Thoracic aorta (tissue), 2 donors: ENCODE measurements at places on chromosomes 5 and 9.

GRCh38 chr5:109656829-109657228, 32.9 kb upstream of the MAN2A1 start:
- DNase-seq: peak; percentile 51

DNA sequence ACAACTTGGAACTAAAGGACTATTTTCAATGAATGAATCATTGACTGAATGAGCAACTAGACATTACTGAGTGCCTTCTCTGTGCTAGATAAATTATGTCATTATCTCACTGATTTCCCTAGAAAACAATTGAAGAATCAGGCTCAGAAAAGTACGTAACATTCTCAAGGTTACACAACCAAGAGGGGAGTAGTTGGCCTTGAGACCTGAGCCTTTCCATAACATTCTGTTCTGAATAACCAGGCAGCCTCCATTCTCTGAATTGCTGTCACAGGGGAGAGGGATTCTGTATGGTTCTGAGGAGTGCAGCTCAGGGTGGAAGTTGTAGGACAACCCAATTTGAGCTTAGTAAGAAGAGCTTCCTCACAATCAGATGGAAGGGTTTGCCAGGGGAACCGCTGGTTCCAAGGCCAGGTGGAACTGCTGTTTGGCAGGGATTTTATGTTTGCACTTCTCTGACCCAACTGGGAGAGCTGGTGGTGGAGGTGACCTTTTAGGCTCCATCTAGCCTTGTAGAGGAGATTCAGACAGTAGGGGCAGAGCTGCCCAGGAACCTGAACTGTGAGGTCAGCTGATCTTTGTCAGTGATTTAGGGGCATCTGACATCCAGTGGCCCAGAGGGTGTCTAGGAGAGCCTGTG, 16.3 kb downstream of the POLR1E start:
- no peak for DNase-seq

DNA sequence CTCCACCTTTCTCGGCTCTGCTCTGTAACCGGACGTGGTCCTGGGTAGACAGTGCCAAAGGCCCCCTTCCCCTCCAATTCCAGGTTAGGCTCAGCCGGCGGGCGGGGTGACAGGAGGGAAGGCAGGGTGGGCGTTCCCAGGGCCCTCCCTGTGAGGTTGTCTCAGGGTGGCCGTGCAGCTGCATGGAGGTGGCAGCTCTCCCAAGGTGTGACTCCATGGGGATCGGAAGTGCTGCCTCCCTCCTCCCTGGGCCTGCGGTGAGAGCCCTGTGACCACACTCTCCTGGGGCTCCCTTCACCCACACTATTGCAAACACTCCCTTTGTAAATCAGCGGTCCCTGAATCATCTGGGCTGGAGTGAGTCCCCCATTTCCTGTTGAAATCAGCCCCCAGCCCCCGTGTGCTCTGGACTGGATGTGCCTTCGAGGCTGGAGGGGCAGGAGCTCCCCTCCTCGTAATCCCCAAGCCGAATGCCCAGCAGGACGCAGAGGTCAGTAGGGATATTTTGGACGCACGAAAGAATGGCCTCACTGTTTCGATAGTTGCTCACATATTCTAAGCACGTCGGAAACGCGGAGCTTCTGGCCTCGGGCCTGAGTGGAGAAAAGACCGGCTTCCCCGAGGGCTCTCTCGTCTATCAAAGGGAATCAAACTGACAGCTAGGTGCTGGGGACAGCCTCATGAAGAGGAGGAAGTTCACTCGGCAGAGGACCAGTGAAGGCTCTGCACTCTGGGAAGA, 107.6 kb upstream of the COL5A1 start:
- DNase-seq: no peak

- no peak for DNase-seq
Observed at GRCh38 chr5:106843812-106844416, 826.8 kb downstream of the EFNA5 start.

GRCh38 chr5:113678924-113679575, 165.6 kb downstream of the YTHDC2 start:
- no peak for DNase-seq

DNA sequence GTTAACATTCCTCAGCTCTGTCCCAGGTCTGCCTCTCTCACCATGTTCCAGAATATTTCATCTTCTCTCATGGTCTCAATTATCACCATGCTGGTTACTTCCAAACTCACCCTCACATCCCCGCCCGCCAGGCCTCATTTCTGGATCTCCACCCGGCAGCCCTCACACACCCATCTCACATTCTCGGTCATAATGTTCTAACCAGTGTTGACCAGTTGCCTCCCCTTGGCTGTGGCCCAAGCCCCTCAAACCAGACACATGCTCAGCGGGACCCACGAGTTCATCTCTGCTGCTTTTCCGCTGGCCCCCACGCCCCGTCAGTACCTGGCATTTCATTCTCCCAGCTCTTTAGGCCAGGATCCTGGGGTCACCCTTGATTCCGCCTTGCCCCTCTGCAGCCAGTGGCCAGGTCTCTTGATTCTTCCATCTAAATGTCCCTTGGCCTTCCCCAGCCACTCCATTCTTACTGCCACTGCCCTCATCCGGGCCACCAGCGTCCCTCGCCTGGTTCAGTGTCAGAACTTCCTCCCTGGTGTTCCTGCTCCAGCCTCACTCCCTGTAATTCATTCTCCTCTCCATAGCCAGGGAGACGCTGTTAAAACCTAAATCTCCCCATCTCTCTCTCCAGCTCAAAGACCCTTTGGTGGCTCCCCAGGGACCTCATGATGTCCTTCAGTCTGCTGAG, 141.7 kb downstream of the MVB12B start:
- no peak for DNase-seq

DNA sequence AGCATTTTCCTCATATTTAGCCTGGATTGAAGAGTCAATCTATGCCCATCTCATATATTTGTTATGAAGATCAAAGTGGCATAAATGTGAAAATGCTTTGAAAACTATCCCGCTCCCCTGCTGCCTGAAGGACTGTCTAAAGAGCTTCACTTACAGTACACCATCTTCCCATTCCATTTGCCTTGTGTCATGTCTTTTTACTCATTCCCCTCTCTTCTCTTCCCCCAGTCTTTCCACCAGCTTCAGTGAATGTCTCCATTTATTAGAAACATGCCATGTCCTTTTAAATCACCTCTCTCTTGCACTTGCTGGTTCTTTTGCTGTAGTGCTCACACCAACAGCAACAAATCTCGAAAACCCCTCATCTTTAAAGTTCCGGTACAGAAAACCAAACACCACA, 192.7 kb upstream of the SGCD start:
- no peak for DNase-seq

DNA sequence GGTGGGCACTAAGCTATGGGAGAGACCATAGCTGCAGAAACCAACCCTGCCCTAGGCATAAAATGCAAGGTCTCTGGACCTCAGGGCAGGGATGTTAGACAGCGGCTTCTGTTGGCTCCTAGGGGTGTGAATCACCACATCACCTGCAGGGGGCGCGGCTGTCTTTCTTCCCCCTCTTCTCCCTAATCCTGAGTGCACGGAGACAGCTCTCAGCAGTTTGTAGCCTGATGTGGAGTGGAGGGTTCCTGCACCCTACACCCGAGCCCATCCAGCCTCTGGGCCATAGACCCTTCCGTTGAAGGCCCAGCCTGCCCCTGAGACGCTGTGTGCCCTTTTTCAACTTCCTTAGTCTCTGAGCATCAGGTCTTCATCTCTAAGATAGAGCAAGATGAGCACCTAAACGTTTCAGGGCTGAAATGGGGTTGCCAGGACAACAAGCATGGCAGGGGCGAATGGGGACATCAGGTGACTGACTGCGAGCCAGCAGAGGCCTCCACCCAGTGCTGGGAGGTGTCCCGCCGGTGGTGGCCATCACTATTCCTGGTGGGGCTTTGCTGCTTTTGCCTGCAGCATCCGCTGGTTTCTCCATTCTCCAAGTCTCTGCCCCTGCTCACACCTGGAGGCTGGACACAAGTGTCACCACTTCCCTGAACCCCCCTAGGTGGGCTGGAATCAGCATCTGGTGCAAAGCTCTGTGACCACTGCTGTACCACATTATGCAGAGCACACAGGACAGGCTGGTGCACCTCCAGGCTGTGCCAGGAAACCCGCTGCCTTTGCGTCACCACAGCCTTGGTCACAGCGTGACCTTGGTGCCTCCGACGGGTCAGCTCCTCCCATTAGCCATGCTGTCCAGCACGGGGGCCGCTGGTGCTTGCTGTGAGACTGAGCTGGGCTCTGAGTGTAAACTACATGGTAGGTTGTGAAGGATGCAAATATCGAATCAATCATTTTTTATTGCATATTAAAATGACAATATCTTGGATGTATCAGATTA, 2.5 kb upstream of the SEC16A start:
- peak; percentile 45 for DNase-seq
